Anterior cingulate cortex (tissue), 58 donors: ENCODE measurements at places on chromosomes 11 and 22.

DNA sequence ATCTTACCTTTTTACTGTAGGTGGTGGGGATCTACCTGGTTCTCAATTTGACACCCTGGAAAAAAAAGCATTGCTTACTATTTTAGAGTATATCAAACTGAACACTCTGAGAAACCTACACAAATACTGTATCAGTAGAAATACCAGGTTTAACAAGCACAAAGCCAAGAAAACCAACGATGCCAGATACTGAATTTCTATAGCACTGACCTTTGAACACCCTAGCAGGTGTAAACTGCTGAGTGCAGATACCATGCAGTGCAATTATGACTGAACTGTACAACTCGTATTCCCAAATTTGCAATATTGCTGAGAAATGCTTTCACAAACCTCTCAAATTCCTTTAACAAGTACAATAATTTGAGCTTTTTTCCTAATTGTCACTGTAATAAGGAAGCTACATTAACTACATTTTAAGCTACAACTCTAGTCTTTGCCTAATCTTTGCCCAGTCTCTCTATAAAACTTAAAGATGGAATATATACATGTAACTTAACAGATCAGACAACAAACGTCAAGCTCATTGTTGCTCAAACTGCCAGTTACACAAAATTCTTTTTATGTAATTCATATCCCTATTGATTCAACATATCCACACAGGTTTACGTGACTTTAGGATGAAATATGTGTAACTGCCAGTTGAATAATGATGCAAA lies 8.9 kb downstream of the TAF1D start:
- no peak for DNase-seq

DNA sequence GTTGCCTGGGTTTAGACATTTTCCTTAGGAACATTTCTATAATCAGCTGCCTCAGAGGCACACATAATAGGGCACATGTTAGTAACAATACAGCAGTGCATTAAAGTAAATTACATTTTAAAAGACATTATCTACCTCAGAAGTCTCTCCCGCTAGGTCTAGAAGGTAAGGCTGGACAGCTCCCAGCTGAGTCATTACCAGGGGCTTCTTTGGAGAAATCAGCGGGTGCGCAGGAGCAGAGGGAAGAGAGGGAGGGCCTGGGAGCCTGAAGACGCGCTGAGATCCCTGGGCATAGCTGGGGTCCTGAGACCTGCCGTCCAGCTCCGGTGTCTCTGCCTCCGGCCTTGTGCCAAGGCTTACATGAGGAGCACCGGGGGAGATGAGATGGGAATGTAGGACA lies 67.7 kb downstream of the TMPRSS5 start:
- DNase-seq = no peak

- no peak for DNase-seq
Observed at GRCh38 chr11:29937526-29937925, 79.3 kb downstream of the KCNA4 start.

GRCh38 chr11:92531065-92531739 lies 306.6 kb downstream of the FAT3 start:
- no peak for DNase-seq

DNA sequence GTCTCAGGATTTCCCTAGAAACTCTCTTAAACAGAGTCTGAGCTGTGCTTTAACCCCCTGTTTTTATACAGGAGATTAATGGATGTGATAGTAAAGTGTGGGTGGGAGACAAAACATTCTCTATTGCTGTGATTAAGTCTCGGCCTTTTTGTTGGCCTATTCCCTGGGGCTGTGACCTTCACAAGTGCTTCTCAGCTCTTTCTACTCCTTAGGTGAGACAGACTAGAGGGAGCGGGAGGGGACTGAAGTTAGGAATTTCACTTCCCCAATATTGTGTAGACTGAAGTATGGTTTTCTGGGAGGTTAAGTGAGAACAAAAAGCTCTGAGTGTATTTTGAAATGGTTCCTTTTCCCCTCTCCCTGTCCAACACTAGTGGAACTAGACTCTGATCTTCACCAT lies 29.8 kb upstream of the OR8B8 start:
- no peak for DNase-seq

DNA sequence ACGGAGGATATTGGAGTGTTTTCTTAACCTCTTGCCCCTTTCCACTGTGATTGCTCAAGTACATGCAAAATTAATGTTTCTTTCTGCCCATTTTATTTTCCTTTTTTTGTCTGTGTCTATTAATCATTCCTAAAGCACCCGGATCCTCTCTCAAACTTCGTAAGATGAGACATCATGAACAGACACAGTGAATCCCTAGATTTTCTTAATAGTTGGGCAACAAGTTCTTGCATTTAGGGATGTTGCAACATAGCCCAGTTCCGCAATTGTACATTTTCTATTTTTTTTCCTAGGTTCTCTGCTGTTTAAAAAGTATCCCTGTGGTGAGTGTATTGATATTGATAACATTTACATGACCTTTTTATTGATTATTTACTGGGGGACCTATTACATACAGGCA lies 2.9 kb downstream of the FAM111A start:
- DNase-seq = no peak

DNA sequence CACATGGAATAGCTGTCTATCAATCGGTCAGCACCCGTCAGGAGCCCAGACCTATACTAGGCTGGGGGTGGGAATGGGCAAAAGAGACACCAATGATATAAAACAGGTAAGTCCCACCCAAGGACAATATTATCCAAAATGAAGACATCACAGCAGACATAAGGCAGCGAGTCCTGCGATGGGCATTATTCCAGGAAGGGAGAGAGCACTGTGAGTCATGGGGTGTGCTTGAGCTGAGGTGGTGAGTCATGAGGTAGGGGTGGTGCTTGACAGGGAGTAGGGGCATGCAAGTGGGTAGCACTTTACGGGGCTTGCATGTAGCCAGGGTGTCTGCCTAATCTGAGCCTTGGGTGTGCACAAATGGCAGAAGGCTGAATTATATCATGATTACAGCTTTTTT lies 605.0 kb upstream of the CADM1 start:
- DNase-seq = no peak

DNA sequence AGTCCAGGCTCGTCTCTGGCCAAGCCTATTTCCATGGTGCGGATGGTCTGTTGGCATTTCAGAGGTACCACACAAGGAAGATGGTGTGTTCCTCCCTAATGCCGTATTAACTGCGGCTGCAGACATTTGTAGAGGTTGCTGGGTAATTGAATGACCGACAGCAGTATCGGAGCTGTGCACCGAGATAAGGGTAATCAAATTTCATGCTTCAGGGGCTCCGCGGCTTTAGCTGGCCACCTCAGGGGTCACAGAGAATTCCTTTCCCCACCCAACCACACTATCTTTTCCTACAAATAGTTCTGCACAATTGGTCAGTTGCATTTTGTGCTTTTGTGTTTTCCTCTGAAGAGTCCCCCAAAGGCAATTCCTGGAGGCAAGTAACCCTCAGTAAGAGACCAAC lies 297.4 kb downstream of the OPCML start:
- DNase-seq = no peak

DNA sequence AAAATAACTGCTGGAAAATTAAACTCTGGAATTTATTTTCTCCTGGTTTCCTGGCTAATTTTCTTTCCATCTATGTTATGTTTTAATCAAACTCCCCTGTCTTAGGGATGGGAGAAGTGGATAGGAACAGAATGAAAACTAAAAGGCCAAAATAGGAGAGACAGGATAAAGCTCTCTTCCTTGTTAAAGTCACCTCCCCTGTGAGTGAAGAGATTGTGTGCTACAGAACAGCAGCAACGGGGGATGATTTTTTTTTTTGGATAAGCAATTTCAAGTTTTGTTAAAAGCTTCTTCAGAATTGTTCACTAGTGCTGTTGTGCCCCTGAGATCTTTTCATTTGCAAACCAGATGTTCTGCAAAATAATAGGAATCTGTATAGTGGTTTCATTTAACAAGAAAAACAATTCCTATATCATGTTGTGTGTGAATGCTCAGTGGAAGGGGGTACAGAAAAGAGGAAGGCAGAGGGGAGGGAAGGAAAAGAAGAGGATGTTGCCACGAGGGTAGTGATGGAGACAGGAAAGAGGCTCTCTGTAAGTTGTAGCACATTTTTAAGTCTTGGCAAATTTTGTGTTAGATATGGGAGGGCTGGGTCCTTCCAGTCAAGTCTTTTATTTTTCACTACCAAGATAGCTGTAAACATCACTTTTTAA lies 301.2 kb downstream of the CADM1 start:
- no peak for DNase-seq

DNA sequence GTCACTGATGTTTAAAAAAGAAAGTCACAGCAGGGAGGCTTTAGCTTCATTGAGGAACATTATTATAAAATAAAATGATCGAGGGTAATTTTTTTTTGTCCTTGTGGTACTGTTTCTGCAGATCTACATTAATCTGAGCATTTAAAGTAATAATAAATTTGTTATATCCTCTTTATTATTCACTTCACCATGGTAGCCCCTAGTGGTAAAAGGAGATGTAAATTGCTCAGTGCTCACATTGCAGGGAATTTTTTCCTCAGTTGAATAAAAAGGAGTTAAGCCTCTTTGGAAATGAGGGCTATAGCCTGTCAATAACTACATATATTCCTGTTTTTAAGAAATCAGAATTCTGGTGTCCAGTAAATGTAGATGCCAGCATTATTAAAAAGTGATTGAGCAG lies 99.7 kb upstream of the VPREB1 start:
- DNase-seq = no peak

GRCh38 chr22:38853196-38853651 lies 9.4 kb upstream of the NPTXR start:
- DNase-seq = no peak

DNA sequence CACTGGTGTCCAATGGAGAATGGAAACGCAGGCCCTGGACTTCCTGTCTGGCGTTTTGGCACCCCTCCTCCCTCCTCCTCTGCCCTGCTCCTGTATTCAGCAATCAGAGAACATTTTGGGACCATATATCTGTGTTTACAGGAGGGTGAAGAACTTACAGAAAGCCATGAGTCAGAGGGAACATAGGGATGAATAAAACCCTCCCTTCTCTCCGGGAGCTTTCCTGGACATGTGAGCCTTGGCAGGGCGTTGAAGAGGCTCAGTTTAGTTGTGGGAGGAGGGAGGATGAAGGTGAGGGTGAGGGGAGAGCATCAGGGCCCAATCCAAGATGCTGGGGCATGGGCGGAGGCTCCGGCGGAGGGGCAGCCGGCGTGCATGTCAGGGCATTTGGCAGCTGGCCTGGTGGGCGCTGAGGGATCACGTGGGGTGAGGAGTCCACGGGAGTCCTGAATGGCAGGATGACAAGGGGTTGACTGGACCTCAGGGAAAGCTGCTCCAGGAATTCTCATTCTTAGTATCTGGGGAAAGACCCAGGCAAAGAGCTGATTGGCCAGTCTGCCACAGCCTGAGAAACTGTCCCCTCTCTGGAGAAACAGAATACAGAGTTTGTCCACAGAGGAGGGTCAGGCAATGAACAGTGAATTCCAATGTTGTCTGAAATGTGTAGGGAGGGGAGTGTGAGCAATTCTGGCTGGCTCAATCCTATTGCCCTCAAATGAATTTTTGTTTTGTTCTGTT lies 28.9 kb downstream of the MICAL2 start:
- DNase-seq = no peak

DNA sequence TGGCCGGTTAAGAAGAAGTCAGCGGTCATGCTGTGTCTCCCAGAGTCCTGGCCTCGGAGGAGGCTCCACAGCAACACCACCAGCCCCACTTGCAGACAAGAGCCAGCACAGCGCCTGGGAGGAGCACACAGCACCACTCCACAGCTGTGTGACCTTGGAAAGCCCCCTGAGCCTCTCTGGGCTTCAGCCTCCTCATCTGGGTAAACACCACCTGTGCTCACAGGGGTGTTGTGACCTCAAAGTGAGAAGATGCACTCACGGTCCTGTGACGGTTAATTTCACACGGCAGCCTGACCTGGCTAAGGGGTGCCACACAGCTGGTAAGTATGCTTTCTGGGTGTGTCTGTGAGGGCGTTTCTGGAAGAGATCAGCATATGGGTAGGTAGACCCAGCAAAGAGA lies 54.7 kb downstream of the PHF21B start:
- no peak for DNase-seq

DNA sequence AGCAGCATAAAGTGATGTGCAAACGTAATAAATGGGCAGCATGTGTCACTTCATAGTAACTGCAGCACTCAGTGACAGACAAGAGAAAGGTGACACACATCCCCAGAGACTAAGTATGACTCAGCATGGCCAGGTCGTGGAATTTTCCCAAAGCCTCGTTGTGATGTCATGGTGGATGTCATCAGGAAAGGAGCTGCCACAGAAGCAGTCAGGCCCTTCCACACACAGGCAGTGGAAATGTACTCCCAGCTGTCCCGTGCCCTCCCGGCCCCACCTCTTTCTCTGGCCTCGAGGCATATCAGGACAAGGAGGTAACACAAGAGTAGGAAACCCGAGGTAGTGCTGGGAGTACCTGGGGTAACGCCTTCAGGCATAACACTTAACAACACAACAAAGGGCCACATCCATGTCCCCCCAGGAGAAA lies 8.1 kb downstream of the PC start:
- DNase-seq = no peak

DNA sequence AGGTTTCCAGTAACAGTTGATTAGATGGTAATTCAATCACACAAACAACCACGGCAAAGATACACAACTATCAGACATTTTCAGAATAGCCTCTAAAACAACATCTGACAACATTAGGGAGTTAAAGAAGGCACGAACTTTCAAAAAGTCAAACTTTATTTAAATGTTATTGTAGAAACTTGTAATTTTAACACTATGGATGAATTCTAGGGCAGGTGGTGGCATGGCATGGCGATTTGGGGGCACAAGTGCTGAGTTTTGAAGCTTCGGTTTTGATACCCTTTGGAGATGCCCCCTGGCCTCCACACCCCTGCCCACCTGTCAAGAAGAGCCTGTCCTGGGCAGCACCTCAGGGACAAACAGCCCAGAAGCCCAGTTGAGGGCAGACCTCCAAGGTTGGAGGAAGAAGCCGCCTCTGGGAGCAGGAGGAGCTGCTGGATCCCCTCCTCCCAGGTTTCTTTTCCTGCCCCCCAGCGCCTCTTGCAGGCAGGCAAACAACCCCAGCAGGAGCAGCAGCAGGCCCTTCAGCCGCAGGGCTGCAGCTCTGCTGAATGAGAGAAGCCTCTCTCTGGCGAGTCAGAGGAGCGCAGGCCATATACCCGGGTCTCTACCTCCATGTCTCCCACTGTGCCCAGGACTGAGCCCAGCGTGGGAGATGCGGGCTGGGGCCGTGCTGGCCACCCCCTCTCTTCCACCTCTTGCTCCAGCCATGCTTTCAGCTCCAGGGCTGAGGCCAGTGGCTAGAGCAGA lies 102.1 kb upstream of the IGLL5 start:
- no peak for DNase-seq

DNA sequence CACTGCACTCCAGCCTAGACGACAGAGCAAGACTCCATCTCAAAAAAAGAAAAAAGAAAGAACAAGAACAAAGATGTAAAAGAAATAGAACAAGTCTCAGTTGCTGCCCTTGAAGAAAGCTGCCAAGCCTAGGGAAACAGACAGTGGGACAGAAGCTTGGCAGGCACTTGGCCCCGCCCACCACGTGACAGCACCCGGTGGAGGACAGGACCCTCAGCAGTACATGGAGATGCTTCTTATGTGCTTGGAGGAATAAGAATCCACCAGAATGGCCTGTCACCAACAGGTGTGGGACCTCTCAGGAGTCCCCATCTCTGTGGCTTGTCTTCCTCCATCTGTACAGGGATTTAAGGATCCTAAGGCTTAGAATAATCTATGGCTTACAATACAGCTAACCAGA lies 7.6 kb upstream of the TMPRSS6 start:
- DNase-seq = no peak

GRCh38 chr11:59429924-59430516 lies 3.8 kb upstream of the OR5A2 start:
- no peak for DNase-seq

- DNase-seq = no peak
Observed at GRCh38 chr22:37920126-37920525, 14.0 kb downstream of the MICALL1 start.

- no peak for DNase-seq
Observed at GRCh38 chr22:20624161-20624616, 116.8 kb downstream of the MED15 start.
